Hair follicular keratinocyte (primary cell): ENCODE measurements at places on chromosomes 3 and 15. TPM values are rescaled to one million over a fixed set of nuclear protein-coding genes. Genes with fewer than 3 reads are reported as not detected.

Gene CCK
- 1.0 and 2.8 TPM in 2 replicates for total RNA-seq

Gene EAF1
- total RNA-seq: 19.1 and 20.4 TPM in 2 replicates

Gene DPPA4
- not detected in 2 replicates for total RNA-seq

Gene CD96
- total RNA-seq: 0.08 TPM in 1 of 2 replicates, not detected in the other

Gene TMEM207
- not detected in 2 replicates for total RNA-seq

Gene AADACL2
- not detected in 2 replicates for total RNA-seq

Gene SEC22C
- total RNA-seq: 75.3 and 86.5 TPM in 2 replicates

Gene NR1I2
- 0.08 TPM in 2 replicates for total RNA-seq

Gene GPR176
- 17.5 and 25.3 TPM in 2 replicates for total RNA-seq

Gene ASB14
- total RNA-seq: not detected in 2 replicates

Gene IQCH
- total RNA-seq: 2.4 and 8.3 TPM in 2 replicates

Gene B3GALNT1
- 9.4 and 15.8 TPM in 2 replicates for total RNA-seq

Gene GPR27
- total RNA-seq: 0.08 and 0.11 TPM in 2 replicates

Gene CAND2
- 0.46 and 1.0 TPM in 2 replicates for total RNA-seq

Gene FBN1
- total RNA-seq: 2.0 and 3.3 TPM in 2 replicates

Gene SKOR1
- 0.08 TPM in 1 of 2 replicates, not detected in the other for total RNA-seq

Gene TP53BP1
- 16.7 and 18.3 TPM in 2 replicates for total RNA-seq

Gene C2CD4A
- total RNA-seq: not detected in 2 replicates

Gene LYZL4
- total RNA-seq: not detected in 2 replicates

Gene SIDT1
- total RNA-seq: under 0.01 and 0.04 TPM in 2 replicates

Gene ZNF860
- total RNA-seq: 3.7 and 5.2 TPM in 2 replicates

Gene EFCAB12
- total RNA-seq: not detected in 2 replicates

Gene FBXL22
- 0.23 and 0.30 TPM in 2 replicates for total RNA-seq

Gene GOLGA8R
- total RNA-seq: 1.2 TPM in 1 of 2 replicates, not detected in the other

Gene EPHB3
- 4.2 and 6.7 TPM in 2 replicates for total RNA-seq

Gene UCN2
- 6.1 and 6.7 TPM in 2 replicates for total RNA-seq

Gene CACNA2D2
- total RNA-seq: not detected in 2 replicates

Gene ANKRD34C
- not detected in 2 replicates for total RNA-seq

Gene SLC22A13
- total RNA-seq: not detected in 2 replicates

Gene SLC9C1
- not detected in 2 replicates for total RNA-seq

Gene CYP8B1
- total RNA-seq: not detected in 2 replicates

Gene BBS4
- total RNA-seq: 11.7 and 18.9 TPM in 2 replicates

Gene SCAANT1
- not detected in 2 replicates for total RNA-seq

Gene EFCC1
- not detected in 2 replicates for total RNA-seq

Gene CD200R1
- total RNA-seq: 1.2 TPM in 1 of 2 replicates, not detected in the other

Gene NPAP1
- total RNA-seq: not detected in 2 replicates

Gene SHC4
- 0.04 and 0.31 TPM in 2 replicates for total RNA-seq

Gene OCA2
- not detected in 2 replicates for total RNA-seq

Gene TWF2
- 149 and 181 TPM in 2 replicates for total RNA-seq

Gene ILDR1
- total RNA-seq: 0.42 and 0.55 TPM in 2 replicates
